A673 (cell line): ENCODE measurements at places on chromosomes 12 and 14. TPM values are rescaled to one million over a fixed set of nuclear protein-coding genes. Genes with fewer than 3 reads are reported as not detected.

DNA sequence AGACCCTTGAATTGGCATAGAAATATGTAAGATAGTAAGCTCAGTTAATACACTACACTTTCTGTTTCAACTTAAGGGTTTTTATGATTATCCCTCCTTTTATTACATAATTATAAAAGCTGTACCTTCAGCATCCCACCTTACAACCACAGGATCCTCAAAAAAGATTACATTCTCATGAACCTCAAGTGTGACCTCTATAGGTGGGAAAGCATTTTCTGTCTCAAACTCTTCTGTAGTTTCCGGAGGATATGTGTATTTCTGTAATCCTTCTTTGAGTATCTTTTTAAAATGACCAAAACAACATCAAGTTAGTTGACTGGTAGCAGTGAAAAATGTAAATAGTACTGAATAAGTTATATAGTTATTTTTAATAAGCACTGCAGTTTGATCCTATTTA is 75.9 kb downstream of the DNAI7 start:
- H3K4me3 ChIP-seq = no peak overlapping the region
- H3K4me1 ChIP-seq = no peaks in the 10 kb centered on the region
- DNase-seq = no peak
- H3K27ac ChIP-seq = no peak overlapping the region

- no peaks in the 10 kb centered on the region for H3K36me3 ChIP-seq
- H3K4me3 ChIP-seq = no peak overlapping the region
- H3K27me3 ChIP-seq = no peaks in the 10 kb centered on the region
- H3K4me1 ChIP-seq = no peaks in the 10 kb centered on the region
- no peak overlapping the region for H3K27ac ChIP-seq
- DNase-seq = no peak
These were observed 66.8 kb upstream of the RFLNA start for GRCh38 chr12:124227951-124228711.

GRCh38 chr14:61287196-61287595 is 6.1 kb upstream of the TMEM30B start:
- no peaks in the 10 kb centered on the region for H3K27me3 ChIP-seq
- H3K4me1 ChIP-seq = peaks cover 5% of the 10 kb centered on the region
- H3K36me3 ChIP-seq = no peaks in the 10 kb centered on the region
- DNase-seq = no peak
- H3K4me3 ChIP-seq = no peak overlapping the region
- H3K27ac ChIP-seq = no peak overlapping the region

DNA sequence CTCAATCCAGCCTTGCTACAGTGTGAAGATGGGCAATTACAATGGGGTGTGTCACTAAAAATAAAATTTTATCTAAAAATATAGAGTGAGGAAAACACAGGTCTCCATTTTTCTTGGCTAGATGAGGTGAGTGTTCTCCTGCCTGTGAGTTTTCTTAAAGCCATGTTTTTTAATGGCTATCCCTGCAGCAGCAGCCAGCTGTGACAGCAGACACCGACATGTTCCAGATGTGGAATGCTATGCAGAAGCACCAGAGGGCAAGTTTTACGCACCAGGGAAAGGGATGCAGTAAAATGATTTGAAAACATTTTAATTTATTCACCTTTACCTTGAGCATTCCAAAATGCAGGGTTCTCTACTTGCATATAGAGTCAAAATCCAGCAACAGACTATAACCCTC is 577.0 kb upstream of the STXBP6 start:
- H3K27ac ChIP-seq = no peak overlapping the region
- no peak overlapping the region for H3K4me3 ChIP-seq
- H3K36me3 ChIP-seq = no peaks in the 10 kb centered on the region

DNA sequence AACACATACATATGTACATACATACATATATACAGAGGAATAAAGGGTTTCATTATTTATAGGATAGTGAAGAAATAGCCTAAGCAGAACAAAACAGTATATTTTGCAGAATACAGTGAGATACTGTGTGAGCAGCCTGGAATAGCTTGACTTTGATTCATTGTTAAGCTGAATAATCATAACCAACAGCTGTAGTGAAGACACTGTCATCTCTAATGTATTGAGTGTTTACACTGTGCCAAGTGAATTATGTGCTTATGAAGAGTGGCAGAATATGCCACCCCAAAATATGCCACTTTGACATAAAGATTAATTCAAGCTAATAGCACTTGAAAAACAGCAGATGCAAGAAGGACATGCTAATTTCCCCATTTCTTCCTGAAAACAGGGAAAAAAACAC is 48.2 kb upstream of the LRFN5 start:
- H3K4me3 ChIP-seq = no peak overlapping the region
- H3K4me1 ChIP-seq = no peaks in the 10 kb centered on the region
- no peaks in the 10 kb centered on the region for H3K36me3 ChIP-seq
- no peak for DNase-seq
- H3K27ac ChIP-seq = no peak overlapping the region

DNA sequence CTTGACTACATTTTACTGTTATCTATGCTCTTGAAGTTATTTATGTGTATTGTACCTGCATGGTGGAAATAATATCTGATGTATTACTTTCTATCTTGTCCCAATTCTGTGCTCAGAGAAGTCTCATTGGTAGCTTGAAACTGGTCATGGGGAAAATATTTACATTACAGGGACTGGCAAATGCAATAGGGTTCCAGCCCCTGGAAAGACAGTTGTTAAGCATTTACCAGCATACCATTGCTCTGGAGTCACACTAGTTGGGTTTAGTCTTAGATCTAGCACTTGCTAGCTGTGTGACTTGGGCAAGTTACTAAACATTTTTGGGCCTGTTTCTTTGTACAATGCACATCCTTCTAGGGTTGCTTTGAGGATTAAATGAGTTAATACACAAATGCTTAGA is 86.3 kb upstream of the NRXN3 start:
- no peak overlapping the region for H3K27ac ChIP-seq
- no peak overlapping the region for H3K4me3 ChIP-seq
- DNase-seq = no peak

GRCh38 chr14:79293482-79294177 is 917.7 kb downstream of the DIO2 start:
- no peak for DNase-seq
- H3K4me1 ChIP-seq = no peaks in the 10 kb centered on the region
- peaks cover 3% of the 10 kb centered on the region for H3K27me3 ChIP-seq
- no peaks in the 10 kb centered on the region for H3K36me3 ChIP-seq
- H3K27ac ChIP-seq = no peak overlapping the region
- H3K4me3 ChIP-seq = no peak overlapping the region

- no peaks in the 10 kb centered on the region for H3K36me3 ChIP-seq
- no peak overlapping the region for H3K4me3 ChIP-seq
- H3K27me3 ChIP-seq = no peaks in the 10 kb centered on the region
- DNase-seq = peak; percentile 35
These were observed 2.8 kb upstream of the MARK3 start for GRCh38 chr14:103382376-103382775.

DNA sequence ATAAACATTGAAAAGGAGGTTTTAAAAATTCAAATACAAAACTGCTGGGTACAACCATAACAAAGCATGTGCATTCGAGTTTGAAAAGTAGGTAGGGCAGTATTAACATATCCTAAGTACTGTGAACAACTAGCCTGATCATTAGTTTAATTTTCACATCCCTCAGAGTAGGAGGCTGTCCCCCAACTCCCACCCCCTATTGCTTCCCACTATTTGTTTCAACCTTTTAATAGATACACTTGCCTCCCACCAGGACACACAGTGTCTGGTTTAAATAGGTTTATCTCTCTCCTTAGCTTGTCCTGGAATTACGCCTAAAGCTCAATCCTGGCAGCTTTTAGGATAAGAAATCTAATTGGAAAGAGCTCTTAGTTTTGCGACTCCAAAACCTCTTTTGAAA is 2.1 kb downstream of the TAOK3 start:
- DNase-seq = no peak
- H3K27ac ChIP-seq = peak overlapping the region; percentile 43
- peaks cover 24% of the 10 kb centered on the region for H3K4me1 ChIP-seq
- no peaks in the 10 kb centered on the region for H3K27me3 ChIP-seq

- H3K27ac ChIP-seq = no peak overlapping the region
- no peak for DNase-seq
- H3K4me3 ChIP-seq = no peak overlapping the region
- H3K27me3 ChIP-seq = no peaks in the 10 kb centered on the region
- no peaks in the 10 kb centered on the region for H3K36me3 ChIP-seq
These were observed 27.5 kb upstream of the PLEKHG7 start for GRCh38 chr12:92675092-92675865.

DNA sequence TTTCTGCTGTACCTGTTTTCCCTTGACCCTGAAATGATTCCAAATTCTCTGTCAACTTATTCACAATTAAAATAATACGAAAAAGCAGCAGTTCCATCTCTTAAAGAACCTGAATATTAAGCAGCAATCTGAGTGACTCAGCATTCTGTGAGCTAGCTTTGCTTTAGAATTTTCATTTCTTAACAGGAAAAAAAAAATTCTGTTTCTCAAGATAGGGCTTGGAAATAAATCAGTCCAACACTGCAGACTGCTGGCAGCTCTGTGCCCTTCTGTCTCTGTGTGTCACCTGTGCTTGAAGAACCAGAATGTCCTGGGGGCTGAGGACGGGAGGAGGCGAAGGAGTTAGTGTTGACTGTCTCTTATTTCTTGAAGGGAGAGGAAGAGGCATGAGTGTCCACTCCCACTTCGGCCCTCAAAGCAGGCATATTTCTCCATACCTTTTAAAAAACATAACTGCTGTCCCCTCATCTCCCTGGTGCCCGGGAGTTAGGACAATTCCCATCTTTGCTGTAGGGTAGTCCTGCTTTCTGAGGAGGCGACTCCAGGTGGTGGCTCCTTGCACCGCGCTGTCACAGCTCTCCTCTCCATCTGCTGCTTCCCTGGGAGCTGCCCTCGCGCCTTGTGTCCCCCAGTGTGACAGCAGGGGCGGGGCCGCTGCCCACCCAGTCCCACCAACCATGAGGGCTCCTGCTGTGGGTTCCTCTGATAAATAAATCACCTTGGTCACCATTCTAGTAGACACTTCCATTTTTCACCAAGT is 203.1 kb downstream of the CALM1 start:
- peaks cover 16% of the 10 kb centered on the region for H3K4me1 ChIP-seq
- peak overlapping the region; percentile 64 for H3K27ac ChIP-seq
- DNase-seq = peak; percentile 30
- no peaks in the 10 kb centered on the region for H3K27me3 ChIP-seq
- no peaks in the 10 kb centered on the region for H3K36me3 ChIP-seq
- no peak overlapping the region for H3K4me3 ChIP-seq

DNA sequence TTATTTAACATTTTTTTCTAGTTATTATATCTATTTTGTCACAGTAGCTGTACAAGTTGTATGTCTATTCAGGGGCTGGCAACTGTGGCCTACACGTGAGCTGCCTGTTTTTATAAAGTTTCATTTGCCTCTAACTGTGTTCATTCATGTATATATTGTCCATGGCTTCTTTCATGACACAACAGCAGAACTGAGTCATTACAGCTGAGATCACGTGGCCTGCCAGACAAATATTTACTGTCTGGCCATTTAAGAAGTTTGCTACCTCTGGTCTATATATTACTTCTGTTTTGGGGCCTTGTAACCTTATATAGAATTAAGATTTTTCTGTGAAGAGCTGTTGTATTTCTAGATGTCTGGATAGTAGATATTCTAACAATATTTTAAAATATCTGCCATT is 37.9 kb downstream of the KIAA0586 start:
- no peak overlapping the region for H3K27ac ChIP-seq
- DNase-seq = no peak
- no peaks in the 10 kb centered on the region for H3K27me3 ChIP-seq
- peaks cover 11% of the 10 kb centered on the region for H3K36me3 ChIP-seq

DNA sequence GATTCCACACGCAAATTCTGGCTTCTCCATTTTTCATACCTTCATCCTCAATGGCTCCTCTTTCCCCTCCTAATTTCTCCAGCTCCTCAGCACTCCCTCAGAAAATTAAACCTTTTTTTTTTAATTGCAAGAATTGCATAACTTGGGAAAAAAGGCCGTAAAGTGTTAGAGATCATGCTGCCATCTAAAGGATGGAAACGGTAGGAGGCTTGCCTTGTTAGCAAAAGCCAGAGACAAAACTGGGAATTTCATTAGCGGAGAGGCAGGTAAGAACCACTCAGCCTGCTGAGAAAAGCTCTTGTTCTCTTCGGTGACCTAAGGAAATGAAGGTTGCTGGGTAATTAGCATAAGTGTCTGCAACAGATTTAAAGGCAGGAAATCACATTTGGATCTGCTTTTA is 204.3 kb downstream of the AEBP2 start:
- H3K4me1 ChIP-seq = peaks cover 37% of the 10 kb centered on the region
- H3K36me3 ChIP-seq = peaks cover 8% of the 10 kb centered on the region
- DNase-seq = peak; percentile 94
- H3K27ac ChIP-seq = peak overlapping the region; percentile 82

DNA sequence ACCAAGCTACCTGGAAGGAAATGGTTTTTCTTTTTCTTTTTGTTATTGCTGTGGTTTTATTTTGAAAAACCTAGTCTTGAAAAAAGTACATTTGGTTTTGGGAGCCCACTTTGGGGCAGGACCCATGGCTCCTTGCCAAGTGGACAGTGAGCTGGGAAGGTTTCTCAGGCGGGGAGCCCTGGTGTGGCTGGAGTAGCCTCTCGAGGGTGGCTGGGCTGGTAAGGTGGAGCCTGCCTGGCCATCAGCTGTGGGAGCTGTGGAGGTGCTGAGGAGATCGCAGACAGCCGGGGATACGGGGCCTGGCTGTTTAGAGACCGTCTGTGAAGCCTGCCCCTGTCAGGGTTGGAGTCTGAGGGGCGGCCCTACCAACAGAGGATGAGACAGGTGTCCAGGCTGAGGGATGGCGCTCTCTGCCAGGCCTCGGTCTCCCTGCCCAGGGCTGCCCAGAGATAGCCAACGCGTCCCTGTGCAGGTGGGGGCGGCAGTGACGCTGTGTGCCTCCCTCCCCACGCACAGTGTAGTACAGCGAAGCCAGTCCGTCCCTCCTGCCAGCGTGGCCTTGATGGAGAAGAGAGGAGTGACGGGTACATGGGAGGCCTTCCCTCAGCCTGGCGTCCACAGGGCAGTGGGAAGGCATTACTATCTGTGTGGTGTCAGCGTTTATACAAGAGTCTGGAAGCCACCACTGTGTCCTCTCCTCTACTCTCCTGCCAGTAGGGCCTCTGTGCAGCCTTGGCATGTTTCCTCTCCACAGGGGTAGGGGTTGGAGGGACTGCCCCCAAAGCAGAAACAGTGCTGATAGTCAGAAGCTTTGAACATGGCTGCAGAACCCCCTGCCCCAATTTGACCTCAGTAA is 5.9 kb downstream of the RIN3 start:
- H3K27me3 ChIP-seq = no peaks in the 10 kb centered on the region
- H3K36me3 ChIP-seq = no peaks in the 10 kb centered on the region
- DNase-seq = no peak
- H3K4me3 ChIP-seq = no peak overlapping the region
- no peak overlapping the region for H3K27ac ChIP-seq

DNA sequence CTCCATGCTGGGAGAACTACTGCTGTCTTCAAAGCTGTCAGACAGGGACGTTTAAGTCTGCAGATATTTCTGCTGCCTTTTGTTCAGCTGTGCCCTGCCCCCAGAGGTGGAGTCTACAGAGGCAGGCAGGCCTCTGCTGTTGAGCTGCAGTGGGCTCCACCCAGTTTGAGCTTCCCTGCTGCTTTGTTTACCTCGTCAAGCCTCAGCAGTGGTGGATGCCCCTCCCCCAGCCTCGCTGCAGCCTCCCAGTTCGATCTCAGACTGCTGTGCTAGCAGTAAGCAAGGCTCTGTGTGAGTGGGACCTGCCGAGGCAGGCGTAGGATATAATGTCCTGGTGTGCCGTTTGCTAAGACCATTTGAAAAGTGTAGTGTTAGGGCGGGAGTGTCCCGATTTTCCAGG is 31.4 kb upstream of the RFX4 start:
- H3K27me3 ChIP-seq = no peaks in the 10 kb centered on the region
- H3K36me3 ChIP-seq = no peaks in the 10 kb centered on the region
- peak; percentile 9 for DNase-seq
- H3K4me3 ChIP-seq = no peak overlapping the region
- H3K4me1 ChIP-seq = no peaks in the 10 kb centered on the region

NANOG gene
- total RNA-seq = not detected in 2 replicates

C1S gene
- 1.9 and 3.1 TPM in 2 replicates for total RNA-seq

CHD8 gene
- 122 and 128 TPM in 2 replicates for total RNA-seq

PAX9 gene
- 23.4 and 26.2 TPM in 2 replicates for total RNA-seq

GPRC5D gene
- not detected in 2 replicates for total RNA-seq

KLHL42 gene
- 30.9 and 32.4 TPM in 2 replicates for total RNA-seq

RNASE4 gene
- 0.75 and 1.8 TPM in 2 replicates for total RNA-seq
